ENCODE measurements at places on chromosomes 3 and 15.

- no peak for DNase-seq
Observed at GRCh38 chr3:172142864-172143451, 103.6 kb downstream of the FNDC3B start.

GRCh38 chr3:113441051-113441770 lies at the start of gene CFAP44:
Gene CFAP44 (minus strand): TSS chr3:113441493. CDS start chr3:113433664, 7,829 bp downstream.
- no peak for DNase-seq

DNA sequence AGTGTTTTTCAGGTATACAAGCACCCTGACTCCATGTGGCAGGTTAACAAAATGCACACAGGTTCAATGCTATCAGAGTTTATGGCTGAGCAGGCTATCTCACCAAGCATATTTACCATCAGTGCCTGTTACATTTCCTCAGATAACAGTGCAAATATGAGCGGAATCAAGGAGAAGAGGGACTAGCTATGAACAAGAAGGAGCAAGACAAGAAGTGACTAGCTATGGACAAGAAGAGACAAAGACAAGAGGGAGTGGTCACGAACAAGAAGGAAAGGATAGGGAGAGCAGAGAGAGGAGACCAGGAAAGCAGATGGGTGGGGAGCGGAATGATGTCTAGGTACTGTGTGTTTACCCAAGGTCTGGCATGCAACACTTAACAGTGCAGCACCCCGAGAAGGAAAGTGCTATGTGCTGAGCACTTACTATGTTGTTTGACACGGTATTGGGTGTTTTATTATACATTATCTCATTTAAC lies 8.6 kb downstream of the ILDR1 start:
- DNase-seq: no peak

- DNase-seq: no peak
Observed at GRCh38 chr3:127673191-127674100, 694 bp downstream of the ABTB1 start.

DNA sequence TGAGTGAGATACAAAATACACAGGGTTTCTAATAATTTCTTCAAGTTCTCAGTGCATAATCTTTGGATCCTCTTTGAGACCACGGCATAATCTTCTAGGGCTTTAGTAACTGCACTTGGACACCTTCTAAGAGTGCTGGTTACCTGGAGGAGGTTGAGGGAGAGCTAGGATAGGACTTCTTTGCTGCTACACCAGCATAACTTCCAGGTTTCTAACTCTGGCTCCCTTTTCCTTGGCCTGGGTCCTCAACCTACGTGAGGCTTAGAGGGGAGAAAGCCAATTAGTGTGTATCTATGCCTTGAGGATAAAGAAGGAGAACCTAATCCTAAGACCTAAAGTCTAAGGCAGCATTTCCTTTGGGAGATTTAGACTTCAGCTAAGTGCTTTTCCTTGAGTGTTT lies 184.8 kb downstream of the LSAMP start:
- DNase-seq: no peak

Measured in NCI-H1694 (cell line).